ENCODE measurements at places on chromosomes 12 and 14.

GRCh38 chr12:66942741-66943465 lies 264.0 kb upstream of the GRIP1 start:
- DNase-seq, result no peak

- no peak for DNase-seq
These were observed 26.9 kb downstream of the SIX1 start for GRCh38 chr14:60622210-60622916.

GRCh38 chr14:53408175-53408879 lies 255.2 kb upstream of the DDHD1 start:
- DNase-seq, result no peak

- DNase-seq, result no peak
These were observed 67.2 kb downstream of the CCDC88C start for GRCh38 chr14:91350483-91350812.

GRCh38 chr12:47560415-47560814 lies 145.4 kb downstream of the RPAP3 start:
- no peak for DNase-seq
